ENCODE measurements at places on chromosomes 16 and 17.

DNA sequence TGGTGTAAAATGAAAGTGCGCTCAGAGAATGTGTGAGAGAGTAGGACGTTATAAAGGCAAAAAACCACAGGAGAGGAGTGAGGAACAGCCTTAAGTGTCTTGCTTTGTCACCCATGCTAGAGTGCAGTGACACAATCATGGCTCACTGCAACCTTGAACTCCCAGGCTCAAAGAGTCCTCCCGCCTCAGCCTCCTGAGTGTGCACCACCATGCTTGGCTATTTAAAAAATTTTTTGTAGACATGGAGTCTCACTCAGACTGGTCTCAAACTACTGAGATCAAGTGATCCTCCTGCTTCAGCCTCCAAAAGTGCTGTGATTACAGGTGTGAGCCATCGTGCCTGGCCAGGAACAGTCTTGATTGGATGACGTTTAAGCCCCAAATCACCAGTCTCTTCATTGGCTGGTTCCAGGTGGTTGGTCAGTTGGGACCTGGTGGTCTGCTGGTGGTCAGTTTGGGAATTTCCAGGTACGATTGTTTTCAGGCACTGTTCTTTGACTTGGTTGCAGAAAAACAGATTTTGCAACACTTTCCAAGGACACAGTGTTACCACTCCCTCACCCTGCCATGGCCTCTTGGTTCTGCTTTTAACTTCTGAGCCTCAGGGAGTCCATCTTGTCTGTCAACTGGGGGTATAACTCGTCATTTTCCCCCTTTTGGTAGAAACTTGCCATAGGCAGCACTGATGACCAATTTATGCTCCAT, 21.2 kb downstream of the DHODH start:
- peak; percentile 33 for DNase-seq

DNA sequence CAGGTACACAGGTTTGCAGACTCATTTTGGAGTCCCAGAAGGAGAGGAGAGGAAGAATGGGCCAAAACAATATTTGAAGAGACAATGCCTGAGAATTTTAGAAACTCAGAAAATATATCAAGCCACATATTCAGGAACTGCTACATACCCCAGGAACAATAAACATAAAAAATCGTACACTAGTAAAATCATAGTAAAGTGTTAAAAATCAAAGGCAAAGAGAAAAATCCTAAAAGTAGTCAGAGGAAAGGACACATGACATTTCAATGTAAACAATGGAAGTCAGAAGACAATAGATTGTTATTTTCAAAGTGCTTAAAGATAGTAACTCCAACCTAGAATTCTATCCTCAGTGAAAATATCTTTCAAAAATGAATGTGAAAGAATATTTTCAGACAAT, 28.5 kb upstream of the NACA2 start:
- DNase-seq: no peak

DNA sequence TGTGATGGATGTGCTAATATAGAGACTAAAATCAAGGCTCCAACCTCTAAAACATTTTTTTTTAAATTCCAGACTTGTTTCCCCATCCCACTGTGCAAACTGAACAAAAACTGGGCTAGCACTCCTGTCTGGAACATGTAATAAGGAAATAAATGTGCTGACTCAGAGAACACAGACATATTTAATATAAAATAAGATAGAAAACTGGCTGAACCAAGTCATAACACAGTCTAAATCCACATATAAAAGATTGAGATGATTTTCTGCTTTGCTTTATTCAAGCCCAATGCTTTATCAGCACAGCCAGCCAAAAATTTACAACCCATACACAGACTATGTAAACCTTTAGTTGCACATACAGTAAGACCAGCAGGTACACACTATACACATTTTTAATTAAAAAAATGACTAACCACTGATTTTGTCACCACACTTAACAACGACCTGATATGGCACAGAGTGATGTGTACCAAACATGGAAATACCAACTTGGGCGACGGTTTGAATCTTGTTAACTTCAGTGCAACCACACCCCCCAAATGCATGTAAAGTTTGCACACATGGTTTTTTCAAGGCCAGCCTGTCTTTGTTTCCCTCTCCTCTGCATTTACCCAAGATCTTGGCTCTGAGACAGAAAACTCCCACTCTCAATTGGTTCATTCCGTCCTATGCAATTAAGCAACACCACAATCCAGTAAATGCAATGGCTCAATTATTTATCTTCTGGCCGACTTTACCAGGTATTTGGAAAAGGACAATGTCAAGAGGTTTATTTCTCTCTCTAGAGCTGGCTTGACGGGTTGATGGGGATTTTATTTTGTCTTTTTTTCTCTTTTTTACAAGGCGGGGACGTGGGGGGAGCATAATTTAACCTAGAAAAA, 1.2 kb downstream of the STAT3 start:
- peak; percentile 18 for DNase-seq

GRCh38 chr16:1182950-1183907, 30.3 kb downstream of the CACNA1H start:
- no peak for DNase-seq

- no peak for DNase-seq
These were observed 28.8 kb downstream of the NGFR start for GRCh38 chr17:49523706-49524472.
